GF-D8 (cell line): ENCODE measurements at places on chromosomes 13 and 19.

DNA sequence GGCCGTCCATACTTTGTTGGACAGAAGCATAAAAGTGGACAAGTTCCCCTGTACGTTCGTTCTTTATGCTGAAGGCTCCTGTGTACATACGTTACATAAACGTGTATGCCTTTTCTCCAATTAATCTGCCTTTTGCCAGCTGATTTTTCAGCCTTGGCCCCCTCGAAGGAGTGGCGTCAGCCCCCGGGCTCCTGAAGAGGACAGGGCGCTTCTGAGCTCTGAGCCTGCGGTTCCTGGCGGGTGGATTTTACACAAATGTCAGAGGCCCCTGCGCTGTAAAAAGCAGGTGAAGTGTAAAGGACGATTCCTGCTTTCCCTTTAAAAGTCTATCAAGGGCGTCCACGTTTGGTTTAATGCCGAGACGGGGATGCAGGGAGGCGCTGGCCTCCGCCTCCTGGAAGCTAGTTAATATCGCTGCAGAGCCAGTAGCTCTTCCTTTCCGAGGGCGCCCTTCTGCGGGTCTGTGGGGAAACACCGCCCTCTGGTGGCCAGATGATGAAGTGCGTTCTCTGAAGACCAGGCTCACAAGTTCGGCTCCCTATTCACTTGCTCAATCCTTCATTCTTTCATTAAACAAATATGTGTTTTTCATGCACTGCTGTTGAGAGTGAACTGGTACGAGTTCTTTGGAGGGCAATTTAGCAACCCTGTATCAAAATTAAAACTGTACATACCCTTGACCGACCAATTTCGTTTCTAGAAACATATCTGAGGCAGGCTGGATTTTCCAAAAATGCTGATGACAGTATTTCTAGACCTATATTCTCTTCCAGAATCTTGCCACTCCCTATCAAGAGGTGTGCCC is 62.0 kb downstream of the GPR12 start:
- no peak for DNase-seq

GRCh38 chr19:43674596-43674995 is 4.6 kb upstream of the PLAUR start:
- peak; percentile 74 for DNase-seq

GRCh38 chr19:46225558-46226004 is 4.0 kb upstream of the IGFL1 start:
- no peak for DNase-seq

- no peak for DNase-seq
Measured at GRCh38 chr13:94660695-94661326, 51.5 kb downstream of the SOX21 start.

- no peak for DNase-seq
Measured at GRCh38 chr13:45133396-45134118, 13.2 kb downstream of the GTF2F2 start.

DNA sequence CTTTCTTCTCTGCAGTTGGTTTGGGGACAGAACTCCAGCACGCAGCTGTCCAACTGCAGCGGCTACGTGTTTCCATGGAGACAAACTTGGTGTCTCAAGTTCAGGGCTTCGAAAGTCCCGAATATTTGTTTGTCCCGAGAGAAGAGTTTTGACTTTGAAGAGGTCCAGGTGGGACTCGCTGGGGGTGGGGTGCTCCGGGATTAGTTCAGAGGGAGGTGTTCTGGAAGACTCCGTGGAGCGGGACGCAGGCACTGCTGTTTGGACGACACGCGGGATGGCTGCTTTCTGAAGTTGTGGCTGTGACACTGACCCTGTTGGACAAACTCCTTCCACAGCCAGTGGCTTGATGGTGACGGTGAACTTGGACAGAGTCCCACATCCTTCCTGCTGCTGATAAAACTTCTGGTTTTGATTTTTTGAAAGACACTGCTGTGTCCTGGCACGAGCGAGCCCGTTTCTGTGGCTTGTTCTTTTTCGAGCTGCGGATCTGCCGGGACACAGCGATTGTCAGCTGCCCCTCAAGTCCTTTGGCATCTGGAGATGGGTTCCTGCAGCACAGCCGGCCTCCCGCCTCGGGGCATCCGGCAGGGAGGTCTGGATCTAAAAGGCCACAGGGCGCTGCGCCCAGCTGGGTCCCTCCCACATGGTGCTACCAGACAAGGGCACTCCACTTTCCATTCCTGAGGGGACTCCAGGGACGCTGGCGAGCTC is 15.9 kb upstream of the RANBP3 start:
- DNase-seq: no peak
